ENCODE measurements at places on chromosomes 11 and 22.

- H3K4me1 ChIP-seq, result peaks cover 15% of the 10 kb centered on the region
- no peak for DNase-seq
These were observed 2.9 kb downstream of the TEAD1 start for GRCh38 chr11:12677131-12677530.

DNA sequence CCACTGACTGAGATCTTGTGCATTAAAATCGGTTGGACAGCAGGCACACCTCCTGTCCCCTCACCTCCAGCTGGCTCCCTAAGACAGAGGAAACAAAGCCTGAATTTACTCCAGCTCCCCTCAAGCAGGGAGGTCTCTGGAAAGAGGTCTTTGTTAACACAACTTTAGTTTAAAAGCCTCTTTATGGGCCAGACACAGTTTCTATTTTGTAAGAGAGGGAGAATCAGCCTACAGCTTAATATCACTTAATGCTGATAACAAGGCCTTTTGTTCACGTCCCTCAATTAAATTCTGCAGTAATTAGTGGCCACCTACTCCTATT is 36.3 kb downstream of the PLEKHA7 start:
- H3K4me1 ChIP-seq, result peaks cover 3% of the 10 kb centered on the region
- H3K36me3 ChIP-seq, result no peaks in the 10 kb centered on the region
- DNase-seq, result no peak
- H3K4me3 ChIP-seq, result no peak overlapping the region

- H3K36me3 ChIP-seq, result no peaks in the 10 kb centered on the region
- H3K27me3 ChIP-seq, result no peaks in the 10 kb centered on the region
- H3K27ac ChIP-seq, result no peak overlapping the region
- no peak for DNase-seq
These were observed 36.0 kb downstream of the TTLL1 start for GRCh38 chr22:43053176-43053575.

- no peak overlapping the region for H3K27ac ChIP-seq
- no peaks in the 10 kb centered on the region for H3K27me3 ChIP-seq
- H3K4me3 ChIP-seq, result no peak overlapping the region
- no peaks in the 10 kb centered on the region for H3K36me3 ChIP-seq
These were observed 136.2 kb downstream of the OSBP2 start for GRCh38 chr22:30830907-30831306.

DNA sequence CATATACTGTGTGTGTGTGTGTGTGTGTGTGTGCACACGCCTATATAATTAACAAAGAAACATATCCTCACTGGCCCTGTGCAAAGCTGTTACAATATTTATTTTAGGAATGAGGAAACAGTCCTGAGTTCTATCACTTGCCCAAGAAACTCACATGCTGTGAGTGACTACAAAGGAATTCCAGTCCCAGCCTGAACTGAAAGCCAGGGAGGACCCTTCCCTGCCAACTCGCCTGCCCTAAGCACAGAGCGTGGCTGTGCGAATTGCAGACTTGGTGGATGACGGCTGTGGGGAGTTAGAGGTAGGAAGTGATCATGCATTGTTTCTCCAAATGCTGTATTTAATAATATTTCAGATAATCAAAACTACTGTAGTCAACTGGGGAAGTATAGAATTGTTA is 26.4 kb upstream of the CD5 start:
- H3K27ac ChIP-seq, result no peak overlapping the region
- no peaks in the 10 kb centered on the region for H3K36me3 ChIP-seq
- H3K27me3 ChIP-seq, result no peaks in the 10 kb centered on the region
- no peak overlapping the region for H3K4me3 ChIP-seq
- no peaks in the 10 kb centered on the region for H3K4me1 ChIP-seq
